ENCODE measurements at places on chromosomes 16 and 17.

DNA sequence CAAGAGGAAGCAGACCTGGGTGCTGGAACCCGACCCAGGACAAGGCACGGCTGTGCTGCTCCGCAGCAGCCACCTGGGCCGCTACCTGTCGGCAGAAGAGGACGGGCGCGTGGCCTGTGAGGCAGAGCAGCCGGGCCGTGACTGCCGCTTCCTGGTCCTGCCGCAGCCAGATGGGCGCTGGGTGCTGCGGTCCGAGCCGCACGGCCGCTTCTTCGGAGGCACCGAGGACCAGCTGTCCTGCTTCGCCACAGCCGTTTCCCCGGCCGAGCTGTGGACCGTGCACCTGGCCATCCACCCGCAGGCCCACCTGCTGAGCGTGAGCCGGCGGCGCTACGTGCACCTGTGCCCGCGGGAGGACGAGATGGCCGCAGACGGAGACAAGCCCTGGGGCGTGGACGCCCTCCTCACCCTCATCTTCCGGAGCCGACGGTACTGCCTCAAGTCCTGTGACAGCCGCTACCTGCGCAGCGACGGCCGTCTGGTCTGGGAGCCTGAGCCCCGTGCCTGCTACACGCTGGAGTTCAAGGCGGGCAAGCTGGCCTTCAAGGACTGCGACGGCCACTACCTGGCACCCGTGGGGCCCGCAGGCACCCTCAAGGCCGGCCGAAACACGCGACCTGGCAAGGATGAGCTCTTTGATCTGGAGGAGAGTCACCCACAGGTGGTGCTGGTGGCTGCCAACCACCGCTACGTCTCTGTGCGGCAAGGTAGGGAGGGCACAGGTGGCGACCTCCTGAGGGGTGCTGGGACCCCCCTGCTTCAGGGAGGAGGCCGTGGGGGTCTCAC, 667 bp downstream of the FSCN2 start:
- no peak for DNase-seq

GRCh38 chr17:42212382-42212781, 18.1 kb upstream of the GHDC start:
- no peak for DNase-seq

DNA sequence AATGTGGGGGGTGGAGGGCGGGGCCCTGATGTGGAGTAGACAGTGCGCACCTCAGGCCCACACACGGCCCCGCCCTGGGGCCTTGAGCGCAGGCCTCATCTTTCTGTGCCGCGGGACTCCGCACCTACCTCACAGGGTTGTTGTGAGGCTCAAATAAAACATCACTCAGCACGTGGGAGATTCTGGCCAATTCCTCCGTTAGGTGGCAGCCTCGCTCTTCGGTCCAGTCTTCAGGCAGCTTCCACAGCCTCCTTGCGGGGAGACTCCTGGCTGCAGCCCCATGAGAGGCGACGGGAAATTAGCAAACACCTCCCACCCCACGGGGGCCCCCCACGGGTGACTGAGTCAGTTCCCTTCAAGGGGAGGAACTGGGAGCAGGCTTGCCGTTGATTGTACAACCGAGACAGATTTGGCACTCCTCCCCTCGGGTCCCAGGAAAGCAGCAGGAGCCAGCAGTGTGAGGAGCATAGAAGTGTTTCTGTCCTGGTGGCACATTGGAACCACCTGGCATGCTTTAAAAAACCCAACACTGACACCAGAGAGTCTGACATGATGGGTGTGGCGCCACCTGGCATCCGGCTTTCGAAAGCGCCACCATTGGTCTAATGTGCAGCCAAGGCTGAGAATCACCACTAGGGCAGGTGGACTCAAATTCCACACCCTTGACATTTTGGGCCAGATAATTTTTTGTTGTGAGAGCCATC, 7.6 kb downstream of the MRM1 start:
- DNase-seq, result no peak

- DNase-seq, result no peak
These were observed 21.4 kb downstream of the NF1 start for GRCh38 chr17:31116167-31116566.

GRCh38 chr16:81567987-81568748, 123.6 kb downstream of the CMIP start:
- DNase-seq, result no peak

- DNase-seq, result no peak
These were observed 76.7 kb downstream of the HLF start for GRCh38 chr17:55341432-55341831.

- no peak for DNase-seq
These were observed 19.7 kb downstream of the CDC42EP4 start for GRCh38 chr17:73292031-73292531.

DNA sequence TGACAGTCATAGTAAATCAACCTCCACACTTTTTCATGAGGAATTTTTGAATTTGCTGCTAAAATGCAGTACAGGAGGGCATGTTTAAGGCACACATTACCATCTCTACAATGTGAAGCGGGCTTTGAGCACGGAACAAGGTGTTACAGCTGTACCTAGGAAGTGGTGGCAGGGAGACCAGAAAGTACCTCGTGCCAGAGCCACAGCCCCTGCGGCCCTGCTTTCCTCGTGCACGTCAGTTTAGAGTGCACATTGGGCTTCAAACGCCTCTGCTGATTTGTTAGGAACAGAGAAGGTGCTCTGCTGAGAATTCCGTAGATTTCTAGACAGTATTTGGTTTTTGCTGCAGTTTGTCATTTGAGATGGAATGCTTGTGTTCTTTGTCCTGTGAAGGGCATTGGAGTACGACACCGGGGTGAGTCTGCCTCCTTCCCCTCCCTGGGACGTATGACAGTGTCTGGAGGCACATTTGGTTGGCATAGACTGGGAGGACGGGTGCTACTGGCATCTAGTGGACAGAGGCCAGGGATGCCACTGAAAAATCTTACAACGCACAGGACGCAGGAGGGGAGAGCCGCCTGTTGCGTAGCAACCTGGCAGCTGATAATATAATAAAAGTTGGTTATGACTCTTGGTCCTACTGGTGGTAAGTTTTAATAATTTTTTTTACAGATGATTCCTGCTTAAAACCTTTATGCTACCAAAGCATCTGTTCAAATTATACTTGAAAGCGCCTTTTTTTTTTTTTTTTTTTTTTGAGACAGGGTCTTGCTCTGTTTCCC, 9.1 kb downstream of the FOXK2 start:
- DNase-seq, result no peak

DNA sequence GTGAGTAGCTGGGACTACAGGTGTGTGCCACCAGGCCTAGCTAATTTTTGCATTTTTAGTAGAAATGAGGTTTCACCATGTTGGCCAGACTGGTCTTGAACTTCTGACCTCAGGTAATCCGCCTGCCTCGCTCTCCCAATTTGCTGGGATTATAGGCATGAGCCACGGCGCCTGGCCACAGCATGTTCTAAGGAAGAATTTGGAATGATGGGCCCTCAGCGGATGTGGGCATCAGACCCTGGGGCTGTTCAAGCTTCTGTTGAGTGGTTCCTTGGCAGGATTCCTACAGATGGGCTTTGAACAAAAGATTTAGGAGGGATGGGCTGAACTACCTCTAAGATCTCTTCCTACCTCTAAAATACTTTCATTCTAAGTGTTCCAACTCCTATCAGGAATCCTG, 4.1 kb downstream of the PRPSAP2 start:
- DNase-seq, result no peak

GRCh38 chr17:4436846-4437245, 3.1 kb downstream of the SPNS3 start:
- no peak for DNase-seq

DNA sequence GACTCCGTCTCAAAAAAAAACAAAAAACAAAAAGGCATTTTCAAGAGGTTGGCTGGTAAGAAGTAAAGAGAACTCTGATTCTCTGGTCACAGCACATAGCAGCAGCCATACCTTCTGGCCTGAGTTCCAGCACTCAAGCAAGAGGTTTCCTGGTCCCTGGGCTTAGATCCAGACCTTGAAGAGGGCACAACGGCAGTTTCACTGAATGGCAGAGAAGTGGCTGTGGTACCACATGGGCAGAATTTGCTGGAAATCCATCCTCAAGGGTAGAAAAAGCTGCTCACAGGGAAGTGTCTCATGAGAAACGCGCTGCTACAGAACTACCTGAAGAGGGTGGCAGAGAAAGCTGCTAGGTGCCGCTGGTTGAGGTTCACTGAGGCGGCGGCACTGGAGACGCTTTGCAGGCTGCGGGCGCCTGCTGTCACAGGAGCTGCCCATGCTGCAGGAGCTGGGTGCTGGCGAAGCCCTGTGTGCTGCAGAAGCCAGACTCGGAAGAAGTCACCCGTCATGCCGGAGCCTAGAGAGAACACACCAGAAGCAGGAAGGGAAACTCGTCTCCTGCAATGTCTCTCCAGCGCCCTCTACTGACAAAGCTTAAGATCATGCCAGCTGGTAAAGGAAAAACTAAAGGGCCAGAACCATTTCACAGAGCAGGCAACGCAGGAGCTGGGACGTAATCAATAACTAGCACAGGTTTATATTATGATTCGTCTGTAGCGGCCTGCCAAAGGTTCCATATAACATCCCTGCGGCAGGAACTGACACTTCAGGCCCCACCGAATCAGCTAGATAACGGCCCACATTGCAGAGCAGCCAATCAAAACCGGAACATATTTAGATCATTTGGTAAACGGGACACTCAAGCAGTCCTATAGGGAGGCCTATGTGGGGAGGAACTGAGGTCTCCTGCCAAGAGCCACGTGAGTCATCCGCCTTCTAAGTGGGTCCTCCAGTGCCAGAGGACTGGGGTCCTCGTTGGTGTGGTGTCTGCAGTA, 5.4 kb upstream of the ZNF213 start:
- DNase-seq, result peak; percentile 68

DNA sequence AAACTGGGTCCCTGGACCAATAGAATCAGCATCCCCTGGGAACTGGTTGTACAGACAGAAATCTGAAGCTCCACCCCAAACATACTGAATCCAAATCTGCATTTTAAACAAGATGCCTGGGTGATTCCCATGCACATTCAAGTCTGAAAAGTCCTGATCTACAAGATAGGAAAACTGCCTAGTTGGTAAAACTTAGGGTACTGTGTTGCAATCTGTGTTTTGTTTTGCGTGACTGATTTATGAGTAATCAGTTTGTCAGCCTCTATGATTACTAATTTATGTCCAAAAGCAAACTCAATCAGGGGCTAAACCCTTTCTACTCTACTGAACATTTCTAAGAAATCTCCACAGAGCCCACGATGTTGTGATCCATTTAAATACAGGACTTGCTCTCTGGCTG, 103.8 kb downstream of the YPEL2 start:
- DNase-seq, result no peak

GRCh38 chr17:74990581-74991105, 3.2 kb downstream of the CDR2L start:
- no peak for DNase-seq

DNA sequence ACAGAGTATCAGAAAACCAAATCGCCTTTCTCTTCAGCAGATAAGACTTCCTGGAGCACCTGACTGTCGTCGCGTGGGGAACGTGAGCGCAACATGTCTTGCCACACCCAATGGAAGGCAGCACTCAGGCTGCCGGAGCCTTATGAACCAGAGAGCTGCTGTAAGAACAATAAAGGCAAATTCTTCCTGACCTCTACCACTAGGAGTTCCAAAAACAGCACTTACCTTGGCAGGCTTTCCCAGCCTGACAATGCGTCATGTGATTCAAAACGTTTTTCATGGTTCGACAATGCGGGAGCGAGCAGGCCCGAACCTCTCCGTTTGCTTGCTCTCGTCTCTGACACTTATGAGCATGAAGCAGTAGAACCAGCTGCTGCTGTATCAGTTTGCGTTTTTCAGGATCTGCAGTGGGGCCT, 75.8 kb upstream of the TRAP1 start:
- no peak for DNase-seq

DNA sequence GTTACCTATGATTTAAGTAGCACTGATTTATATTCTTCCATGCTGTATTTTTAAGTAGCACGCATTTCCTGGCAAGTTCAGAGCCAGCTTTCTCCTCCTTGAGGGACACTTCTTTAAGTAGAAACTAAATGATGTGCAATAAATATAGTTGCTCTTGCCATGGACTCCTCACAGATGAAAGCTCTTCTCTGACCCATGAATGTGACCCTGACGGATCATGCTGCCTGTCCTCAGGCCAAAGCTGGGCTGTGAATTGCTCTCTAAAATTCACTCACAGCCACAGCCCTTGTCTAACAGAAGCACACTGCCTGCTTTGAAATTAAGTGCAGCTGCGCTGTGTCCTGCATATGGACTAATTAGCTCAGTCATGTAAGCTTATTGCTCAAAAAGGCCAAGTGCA, 438.8 kb downstream of the PMP22 start:
- DNase-seq, result no peak

GRCh38 chr16:11128211-11129141, 127.5 kb downstream of the SOCS1 start:
- no peak for DNase-seq

DNA sequence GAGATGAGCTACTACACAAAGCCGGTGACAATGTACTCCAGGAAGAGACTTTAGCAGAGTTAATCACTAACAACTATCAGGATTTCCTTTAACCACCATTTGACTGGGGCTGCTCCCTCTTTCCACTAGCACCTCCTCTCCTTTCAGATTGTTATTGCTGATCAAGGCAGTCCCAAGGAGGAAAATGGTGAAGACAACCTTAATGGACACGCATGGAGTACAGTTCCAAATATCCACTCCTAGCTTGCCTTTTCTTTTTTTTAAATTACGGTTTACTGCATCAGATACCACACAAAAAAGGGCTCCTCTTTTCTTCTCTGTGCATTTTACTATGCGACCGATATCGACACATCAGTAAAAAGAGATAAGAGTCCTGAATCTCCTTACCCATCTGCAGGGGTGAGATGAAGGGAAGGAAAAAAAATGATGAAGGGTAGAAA, 30.9 kb downstream of the FAM222B start:
- DNase-seq, result no peak

GRCh38 chr17:77274096-77274845, 133.5 kb downstream of the SEC14L1 start:
- no peak for DNase-seq

GRCh38 chr16:70728150-70728549, 42.3 kb upstream of the MTSS2 start:
- no peak for DNase-seq

DNA sequence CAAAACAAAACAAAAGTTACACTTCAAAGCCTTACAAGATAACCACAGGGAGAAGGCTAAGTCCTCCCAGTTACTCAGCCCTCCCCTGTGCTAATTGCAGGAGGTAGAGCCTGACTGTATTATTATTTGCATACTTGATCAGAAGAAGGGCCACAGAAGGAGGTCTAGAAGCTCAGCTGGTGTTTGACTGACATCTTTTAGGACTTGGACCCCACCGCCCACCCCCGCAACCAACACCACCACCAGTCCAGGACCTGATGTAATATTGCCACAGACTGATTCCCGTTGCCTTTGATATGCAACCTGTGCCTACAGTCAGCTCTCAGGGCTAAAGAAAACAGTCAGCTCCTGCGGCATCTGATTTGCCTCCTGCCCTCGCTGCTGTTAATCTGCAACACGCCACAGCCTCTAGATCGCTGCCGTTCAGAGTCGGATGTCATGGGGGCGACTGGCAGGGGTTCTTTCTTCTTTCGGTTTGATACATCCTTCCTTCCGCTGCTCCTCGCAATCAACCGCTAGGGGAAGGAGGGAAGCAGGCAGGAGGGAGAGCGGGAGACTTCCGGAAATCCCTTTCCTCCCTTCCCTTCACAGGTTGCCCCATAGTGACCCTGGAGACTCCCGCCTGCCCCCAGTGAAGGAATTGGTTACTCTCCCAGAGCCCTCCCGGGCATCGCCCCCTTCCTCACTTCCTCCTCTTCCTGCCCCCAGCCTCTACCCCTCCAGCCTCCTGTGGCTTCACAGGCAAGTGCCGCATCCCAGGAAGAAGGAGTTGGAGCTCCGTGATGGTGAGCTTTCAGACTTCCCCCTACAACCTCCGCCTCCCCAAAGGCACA, 90.5 kb upstream of the SOX9 start:
- no peak for DNase-seq
